Ammon's horn (tissue), 1 donor: ENCODE measurements at places on chromosomes 4 and X.

- DNase-seq: no peak
Observed at GRCh38 chr4:183469936-183470335, 25.5 kb downstream of the CDKN2AIP start.

DNA sequence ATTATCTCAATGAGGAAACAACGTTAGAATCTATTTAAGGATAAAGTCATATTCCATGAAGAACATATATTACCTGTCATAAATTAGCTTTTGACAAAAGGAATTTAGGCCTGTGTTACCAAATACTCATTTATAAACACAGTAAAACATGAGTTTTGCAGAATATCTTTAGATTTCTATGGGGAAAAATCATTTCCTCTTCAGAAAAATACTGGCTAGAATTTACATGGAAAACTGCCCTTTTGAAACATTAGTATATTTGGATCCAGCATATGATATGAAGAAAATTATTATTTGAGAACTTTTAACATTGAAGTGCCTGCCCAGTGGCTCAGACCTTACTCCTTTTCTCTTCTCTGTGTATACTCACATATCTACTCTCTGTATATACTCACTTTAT lies 131.4 kb upstream of the NEIL3 start:
- no peak for DNase-seq

- peak; percentile 72 for DNase-seq
Observed at GRCh38 chr4:118927974-118928373, 39.3 kb downstream of the SYNPO2 start.

GRCh38 chrX:33298622-33299021 lies 87.3 kb upstream of the DMD start:
- DNase-seq: no peak

DNA sequence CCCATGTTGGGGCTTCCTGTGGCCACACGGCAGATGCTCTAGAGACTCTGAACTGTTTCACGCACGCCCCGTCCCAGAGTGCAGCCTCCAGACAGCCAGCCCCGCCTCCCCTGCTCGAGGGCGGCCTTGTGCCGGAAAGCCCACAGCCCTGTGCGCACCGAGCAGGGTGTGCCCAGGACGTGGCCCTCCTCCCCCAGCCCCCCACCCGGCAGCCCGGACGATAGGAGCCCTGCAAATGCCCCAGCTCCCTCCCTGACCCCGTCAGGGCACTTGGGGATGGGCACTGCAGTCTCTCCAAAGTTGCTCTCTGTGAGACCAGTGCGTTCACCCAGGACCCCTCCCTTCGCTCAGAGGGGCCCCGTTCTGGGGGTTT lies 37.3 kb downstream of the ADRA2C start:
- no peak for DNase-seq

DNA sequence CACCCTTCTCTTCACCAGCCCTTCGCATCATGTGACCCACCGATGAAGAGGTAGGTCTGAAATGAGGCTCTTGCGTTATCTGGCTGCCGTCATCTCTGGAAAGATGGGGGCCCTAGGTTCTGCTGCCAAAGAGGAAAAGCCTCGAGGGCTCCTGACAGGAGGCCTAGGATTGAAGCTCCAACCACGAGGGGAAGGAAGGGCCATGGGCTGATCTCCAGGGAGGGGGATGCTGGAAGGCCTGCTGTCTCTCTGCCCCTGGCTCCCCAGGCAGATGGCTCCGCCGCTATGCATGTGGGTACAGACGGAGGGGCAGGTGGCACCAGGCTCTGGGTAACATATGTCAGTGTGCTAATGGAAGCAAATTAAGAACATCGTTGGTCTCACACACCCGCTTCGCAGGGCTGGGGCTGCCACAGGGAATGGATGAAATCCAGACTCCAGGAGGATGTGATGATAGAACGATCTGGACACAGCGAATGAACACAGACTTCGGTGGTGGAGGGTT lies 44.9 kb downstream of the AFAP1 start:
- no peak for DNase-seq

DNA sequence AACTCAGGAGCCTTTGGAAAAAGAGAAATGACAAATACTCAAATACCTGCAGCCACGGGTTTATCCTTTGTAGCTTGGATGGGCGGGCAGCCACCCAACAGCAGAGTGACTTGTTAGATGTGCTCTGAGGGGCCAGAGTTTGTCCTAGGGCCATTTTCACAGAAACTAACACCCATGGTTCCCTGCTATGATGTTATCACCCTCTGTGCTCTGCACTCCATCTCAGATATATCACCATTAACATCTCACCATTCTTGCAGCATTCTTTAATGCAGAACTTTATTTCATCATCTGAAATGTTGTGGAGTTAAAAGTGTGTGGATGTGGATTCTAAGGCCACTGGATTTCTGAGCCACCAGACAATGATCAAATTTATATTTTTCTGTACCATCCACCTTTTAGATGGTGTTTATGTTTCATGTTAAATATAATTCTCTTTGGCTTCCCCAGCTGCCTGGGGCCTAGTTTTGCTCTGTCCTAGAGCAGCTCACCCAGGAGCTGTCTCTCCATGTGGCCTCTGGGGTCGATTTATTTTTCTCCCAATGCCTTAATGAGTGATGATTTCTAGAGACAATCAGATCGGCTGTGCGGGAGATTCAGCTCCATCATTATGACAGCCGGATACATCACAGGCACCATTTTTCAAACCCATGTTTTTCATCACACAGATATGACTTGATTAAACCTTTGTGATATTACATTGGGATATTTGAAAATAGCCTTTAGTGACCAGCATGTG lies 380.8 kb downstream of the BCOR start:
- DNase-seq: no peak

DNA sequence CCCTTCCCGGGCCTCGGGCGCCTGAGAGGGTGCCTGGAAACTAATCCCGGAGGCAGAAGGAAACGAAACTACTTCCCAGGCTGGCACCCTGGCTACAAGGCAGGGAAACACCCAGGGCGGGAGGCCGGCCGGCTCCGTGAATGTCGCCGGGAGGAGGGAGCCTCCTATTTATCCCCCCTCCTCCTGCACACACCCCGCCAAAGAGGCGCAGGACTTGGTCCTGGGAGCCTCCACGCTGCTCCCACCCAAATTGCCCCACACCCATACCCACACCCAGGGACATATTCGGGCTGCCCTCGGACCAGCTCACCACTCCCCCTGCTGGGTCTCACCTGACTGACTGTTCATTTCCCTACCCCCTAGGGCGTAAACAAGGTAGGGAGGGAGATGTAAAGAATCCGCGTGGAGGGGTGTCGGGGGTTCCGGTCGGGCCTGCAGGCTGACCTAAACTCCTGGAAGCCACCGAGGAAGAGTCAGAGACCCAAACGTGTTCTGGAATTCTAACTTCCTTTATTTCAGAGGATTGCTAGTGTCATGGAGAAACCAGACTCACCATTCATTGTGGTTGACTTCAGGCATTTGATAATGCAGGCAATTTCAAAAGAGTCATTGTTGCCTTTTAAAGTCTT lies at the start of gene BTC:
Gene BTC (minus strand): TSS at position 142 of the 629 bp plus-strand sequence. CDS start 198 bp downstream, outside the sequence.
- DNase-seq: peak; percentile 19

GRCh38 chr4:176276710-176277109 lies 7.7 kb upstream of the ASB5 start:
- no peak for DNase-seq

DNA sequence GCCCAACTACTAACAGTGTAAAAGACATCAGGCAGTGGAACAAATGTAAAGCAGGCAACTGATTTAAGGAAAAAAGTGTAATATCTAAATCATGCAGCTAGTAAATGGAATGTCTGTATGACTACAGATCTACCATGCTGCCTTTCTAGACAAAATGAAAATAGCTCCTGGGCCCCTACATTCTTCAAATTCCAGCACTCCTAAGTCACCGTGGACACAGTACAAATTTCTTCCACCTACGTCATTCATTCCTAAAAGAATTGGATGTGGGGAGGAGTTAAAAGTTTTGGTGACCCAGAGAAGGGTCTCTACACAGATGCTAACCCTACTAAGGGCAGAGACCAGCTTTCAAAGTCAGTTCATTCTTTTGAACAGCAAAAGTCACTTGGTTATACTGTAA lies 137.2 kb upstream of the ARHGEF9 start:
- DNase-seq: no peak

GRCh38 chr4:2592572-2592971 lies 56.1 kb downstream of the FAM193A start:
- no peak for DNase-seq

- no peak for DNase-seq
Observed at GRCh38 chr4:101295691-101296090, 51.6 kb downstream of the PPP3CA start.

DNA sequence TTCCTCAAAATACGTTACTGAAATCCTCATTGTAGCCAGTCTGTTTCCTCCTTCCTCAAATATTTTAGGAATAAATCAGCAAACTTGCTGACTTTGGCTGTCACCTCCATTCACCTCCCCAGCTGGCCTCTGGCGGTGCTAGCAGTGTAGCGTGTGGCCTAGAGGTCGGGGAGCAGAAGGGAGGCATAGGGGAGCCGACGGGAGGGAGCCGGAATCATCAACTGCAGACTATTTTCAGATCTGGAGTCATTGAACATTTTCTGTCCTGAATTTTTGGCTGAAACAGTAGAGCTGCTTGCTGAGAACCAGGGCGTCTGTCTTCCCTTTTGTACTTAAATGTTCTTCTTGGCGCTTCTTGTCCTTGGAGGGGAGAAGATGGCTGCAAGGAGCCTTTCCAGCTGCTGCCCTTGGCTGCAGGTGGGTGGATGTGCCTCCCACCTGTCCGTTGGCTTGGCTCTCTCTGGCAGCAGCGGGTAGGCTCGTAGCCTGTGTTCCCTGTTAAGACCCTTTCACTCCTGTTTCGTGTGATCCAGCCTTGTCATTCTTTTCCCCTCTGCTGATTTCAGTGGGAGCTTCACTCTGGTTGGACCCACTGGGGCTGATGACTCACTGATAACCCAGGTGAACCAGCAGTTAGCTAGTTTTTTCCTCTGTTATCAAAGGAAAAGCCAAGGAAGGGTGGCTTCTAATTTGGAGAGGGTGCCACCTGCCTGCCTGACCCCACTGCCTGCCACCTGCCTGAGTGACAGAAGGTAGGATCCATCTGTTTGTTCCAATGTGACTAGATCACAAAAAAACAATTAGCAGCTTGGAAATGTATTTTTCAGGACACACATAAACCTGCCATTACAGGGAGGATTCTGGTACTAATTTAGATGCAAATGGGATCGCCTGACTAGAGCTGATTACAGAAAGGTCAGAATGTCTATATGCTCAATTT lies 135.9 kb downstream of the GATB start:
- DNase-seq: peak; percentile 23

GRCh38 chr4:133150486-133151340 lies 1.6 kb downstream of the PCDH10 start:
- peak; percentile 70 for DNase-seq

DNA sequence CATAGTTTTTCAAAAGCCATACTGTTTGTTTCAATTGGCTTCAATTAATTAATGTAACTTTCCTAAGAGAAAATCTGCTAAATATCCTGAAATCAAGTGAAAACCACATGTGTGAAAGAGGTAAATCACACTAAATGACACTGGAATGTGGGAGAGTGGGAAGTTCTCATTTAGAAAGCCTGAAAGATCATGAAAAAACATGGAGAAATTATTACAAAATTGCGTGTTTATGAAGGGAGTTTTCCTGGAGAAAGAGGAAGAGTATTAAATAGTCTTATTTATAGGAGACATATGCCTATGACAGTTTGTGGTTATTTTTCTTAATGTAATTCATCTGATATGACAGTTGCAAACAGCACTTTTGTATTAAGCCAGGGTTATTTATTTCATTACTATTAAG lies 183.7 kb downstream of the DKK2 start:
- DNase-seq: no peak

- DNase-seq: peak; percentile 5
Observed at GRCh38 chr4:160353548-160353947, 1250.7 kb downstream of the RAPGEF2 start.

DNA sequence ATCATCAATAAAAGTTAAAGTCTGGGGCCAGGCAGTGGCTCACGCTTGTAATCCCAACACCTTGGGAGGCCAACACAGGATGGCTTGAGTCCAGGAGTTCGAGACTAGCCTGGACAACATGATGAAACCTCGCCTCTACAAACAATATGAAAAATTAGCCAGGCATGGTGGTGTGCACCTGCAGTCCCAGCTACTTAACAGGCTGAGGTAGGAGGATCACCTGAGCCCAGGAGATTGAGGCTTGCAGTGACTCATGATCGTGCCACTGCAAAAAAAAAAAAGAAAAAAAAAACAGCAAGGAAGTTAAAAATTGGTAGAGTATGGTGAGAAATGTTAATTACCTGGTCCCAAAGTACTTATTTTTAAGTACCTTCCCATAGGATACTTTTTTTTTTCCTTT lies 27.5 kb downstream of the FBXW7 start:
- DNase-seq: no peak

GRCh38 chrX:131763674-131764073 lies 219.8 kb downstream of the OR13H1 start:
- DNase-seq: no peak

DNA sequence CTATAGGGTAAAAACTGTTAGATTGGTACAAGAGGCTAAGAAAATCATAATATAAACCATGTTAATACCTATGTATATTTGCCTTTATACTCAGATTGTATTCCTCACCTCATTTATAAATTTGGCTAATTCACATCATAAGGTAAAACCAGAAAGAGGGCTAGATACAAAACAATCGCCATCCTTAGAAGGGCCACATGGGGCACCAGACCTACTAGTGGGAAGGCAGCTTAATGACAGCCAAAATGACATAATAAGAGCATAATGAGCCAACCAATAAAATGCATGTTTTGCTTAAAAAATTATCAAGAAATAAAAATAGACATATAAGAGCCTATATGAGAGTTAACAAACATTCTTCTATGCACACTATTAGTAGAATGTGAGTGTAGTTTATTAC lies 107.3 kb upstream of the PRDX4 start:
- no peak for DNase-seq

DNA sequence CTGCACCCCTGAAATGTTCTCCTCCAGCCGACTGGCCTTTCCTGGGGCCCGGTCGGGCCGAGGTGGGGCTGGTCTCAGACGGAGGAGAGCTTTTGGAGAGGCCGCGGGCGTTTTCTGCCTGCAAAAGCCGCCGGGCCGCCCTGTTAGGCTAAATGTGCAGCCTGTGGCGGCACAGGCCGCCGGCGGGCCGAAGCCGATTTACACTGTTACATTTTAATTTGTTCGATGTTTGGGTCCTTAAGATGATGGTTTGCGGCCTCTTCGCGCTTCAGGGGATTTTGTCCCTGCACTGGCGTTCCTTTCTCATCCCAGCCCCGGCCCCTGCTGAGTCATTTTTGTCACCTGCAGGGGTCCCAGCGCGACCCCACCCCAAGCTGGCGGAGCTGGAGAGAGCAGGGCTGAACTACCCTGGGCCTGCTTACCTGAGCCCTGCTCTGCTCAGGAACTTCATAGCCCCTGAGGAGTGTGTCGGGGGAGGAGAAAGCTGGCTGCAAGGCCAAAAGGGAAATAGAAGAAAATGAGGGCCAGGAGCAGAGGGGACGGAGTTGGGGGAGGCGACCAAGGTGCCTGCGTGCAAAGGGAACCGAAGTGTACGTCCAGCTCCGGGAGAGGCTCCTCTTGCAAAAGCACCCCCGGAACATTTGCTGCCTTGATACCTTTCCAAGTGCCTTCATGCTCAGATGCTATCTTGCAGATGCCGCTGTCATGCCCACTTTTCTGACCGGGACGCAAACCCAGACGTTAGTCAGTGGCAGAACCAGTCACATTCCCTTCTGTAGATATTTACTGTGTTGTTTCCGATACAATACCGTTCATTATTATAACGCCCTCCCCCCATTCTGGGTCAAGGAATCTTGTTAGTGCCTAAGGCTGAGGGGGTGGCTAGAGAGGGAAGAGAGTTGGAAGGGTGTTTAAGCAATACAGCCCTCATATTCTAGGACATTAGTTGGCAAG lies 977 bp upstream of the RBBP7 start:
- peak; percentile 24 for DNase-seq
